Activated CD4-positive, alpha-beta T cell treated with anti-CD3 and anti-CD28 coated beads, Interleukin-2, amount 10 ng/mL, durations not matched to agents 7 days and 5 days (primary cell): ENCODE measurements at places on chromosomes 3 and 15. TPM values are rescaled to one million over a fixed set of nuclear protein-coding genes. Genes with fewer than 3 reads are reported as not detected.

LSAMP gene
- total RNA-seq, result not detected

SPTBN5 gene
- 1.2 TPM for total RNA-seq

RBP2 gene
- total RNA-seq, result not detected

RAB5A gene
- total RNA-seq, result 43.5 TPM

RPUSD2 gene
- 13.0 TPM for total RNA-seq

SLC12A1 gene
- not detected for total RNA-seq

LRRN1 gene
- total RNA-seq, result 0.46 TPM

SCAANT1 gene
- total RNA-seq, result not detected

SHF gene
- total RNA-seq, result 0.92 TPM

DZIP3 gene
- 13.0 TPM for total RNA-seq

C2CD4B gene
- not detected for total RNA-seq

EIF5A2 gene
- 10.7 TPM for total RNA-seq

SI gene
- not detected for total RNA-seq

WDR72 gene
- total RNA-seq, result not detected

SLC9C1 gene
- total RNA-seq, result not detected

SLC6A1 gene
- total RNA-seq, result not detected

SUCNR1 gene
- total RNA-seq, result not detected

CCRL2 gene
- 5.3 TPM for total RNA-seq

CIB2 gene
- 0.55 TPM for total RNA-seq

MAGI1 gene
- total RNA-seq, result 0.04 TPM

TMOD3 gene
- 66.0 TPM for total RNA-seq

BBS4 gene
- 13.1 TPM for total RNA-seq

RHCG gene
- total RNA-seq, result not detected

NDN gene
- 2.4 TPM for total RNA-seq

HTR3E gene
- not detected for total RNA-seq

SGO1 gene
- 35.6 TPM for total RNA-seq

ARGFX gene
- total RNA-seq, result not detected

TF gene
- total RNA-seq, result 0.45 TPM

ILDR1 gene
- 0.17 TPM for total RNA-seq

TIMP4 gene
- total RNA-seq, result not detected

CD86 gene
- 1.9 TPM for total RNA-seq

PLAAT1 gene
- not detected for total RNA-seq

CHRD gene
- not detected for total RNA-seq
